ENCODE measurements at places on chromosomes 6 and 20.

DNA sequence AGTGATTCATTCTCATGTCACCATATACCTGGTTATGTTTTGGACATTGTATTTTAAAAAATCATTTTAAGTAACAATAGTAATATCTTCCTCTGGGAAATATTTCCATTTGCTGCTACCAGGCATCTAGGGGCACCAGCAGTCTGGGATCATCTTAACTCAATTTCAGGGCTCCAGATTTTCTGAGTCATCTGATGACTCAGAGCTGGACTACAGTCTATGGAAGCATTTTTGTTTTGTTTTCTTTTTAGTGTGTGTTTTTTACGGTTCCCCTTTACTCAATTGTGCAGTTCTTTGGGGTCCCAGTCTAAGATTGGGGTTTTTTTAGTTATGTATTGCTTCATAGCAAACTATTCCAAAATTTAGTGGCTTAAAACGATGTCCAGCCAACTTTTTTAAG lies 5.7 kb upstream of the FKBP5 start:
- no peak for DNase-seq

DNA sequence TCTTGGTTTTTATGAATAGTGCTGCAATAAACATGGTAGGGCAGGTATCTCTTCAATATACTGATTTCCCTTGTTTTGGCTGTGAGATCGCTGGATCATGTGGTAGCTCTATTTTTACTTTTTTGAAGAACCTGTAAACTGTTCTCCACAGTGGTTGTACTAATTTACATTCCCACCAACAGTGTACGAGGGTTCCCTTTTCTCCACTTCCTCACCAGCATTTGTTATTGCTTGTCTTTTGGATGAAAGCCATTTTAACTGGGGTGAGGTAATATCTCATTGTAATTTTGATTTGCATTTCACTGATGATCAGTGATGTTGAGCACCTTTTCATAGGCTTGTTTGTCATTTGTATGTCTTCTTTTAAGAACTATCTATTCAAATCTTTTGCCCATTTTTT lies 8.0 kb upstream of the ARG1 start:
- no peak for DNase-seq

DNA sequence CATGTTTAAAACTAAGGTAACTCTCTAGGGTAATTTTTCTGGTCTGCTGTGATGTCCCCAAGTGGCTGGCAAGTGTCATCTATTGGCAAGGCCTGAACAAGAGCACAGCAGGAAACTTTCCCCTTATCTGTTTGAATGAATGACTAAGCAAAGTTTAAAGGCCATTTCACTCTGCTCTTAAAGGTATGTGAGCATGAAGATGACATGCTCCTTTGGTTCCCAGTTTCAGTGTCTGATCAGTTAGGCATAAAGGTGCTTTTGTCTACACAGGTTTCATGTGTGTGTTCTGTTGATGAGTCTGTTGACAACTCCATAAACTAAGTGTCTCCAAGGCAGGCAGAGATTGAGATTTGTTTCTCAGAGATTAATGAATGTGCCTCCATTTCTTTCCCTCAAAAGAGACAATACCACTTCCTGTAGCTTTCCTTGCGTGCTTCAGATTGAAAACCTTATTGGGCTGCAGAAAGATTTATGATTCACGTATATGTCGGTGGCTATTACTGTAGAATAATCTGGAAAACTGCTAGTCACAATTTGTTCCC lies 83.9 kb downstream of the MAP3K7 start:
- no peak for DNase-seq

DNA sequence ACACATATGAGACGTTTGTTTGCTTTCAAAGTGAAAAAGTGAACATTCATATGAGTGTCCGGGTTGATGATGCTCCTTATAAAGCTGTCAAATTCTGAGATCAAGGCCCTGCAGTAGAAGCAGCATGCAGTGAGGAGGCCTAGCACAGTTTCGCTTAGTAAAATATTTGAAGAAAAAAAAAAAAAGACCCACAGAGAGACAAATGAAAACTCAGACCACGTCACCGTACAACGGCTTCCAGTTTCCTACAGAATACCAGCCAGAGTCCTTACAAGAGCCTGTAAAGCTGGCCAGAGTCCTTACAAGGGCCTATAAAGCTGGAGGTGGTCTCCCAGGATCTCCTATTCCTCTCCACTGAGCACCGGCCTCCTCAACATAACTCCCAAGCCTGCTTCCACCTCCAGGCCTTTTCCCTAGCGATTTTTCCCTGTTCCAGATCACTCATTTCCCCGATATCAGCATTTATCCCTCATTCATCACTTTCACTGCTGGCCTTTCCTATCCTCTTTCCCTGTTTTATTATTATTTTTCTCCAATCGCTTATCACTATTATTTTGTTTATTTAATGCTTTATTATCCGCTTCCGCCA lies 1.5 kb upstream of the HMGN4 start:
- DNase-seq, result no peak

DNA sequence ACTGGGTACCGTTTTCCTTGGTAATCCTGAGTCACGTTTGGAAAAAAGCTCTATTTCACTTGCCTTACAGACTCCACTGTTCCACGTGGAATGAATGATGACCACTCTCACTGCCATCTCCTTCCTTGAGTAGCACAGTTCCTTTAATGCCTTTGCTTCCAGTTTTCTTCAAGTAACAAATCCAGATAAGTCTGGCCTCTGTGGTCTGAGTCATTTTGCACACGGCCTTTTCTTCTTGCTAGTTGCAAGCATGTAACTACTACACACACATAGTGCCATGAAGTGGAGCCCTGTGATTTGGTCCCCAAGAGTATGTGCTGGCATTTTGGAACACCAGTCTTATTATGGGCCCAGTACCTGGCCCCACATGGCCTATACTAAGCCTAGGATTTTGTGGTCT lies 182.8 kb downstream of the SASH1 start:
- DNase-seq, result no peak

GRCh38 chr6:53790886-53791285 lies 3.9 kb upstream of the LRRC1 start:
- DNase-seq, result no peak
